ENCODE measurements at places on chromosomes 3 and 15.

DNA sequence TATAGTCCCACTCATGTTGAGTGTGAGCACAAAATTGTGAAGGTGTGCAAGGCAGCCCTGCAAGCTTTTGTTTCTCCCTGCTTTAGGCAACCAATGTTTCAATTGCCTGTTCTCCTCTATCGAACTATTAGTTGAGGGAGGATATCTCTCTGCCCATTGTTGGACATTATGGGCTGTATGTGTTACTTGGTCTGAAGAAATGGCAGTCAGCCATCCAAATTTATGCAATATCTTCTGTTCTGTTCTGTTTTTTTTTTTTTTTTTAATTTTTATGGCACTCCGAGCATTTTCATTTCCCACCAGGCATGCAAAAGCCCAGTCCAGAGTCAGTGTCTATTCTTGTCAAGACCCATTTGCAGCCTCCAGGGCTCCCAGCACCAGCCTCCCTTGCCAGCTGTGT lies 44.0 kb downstream of the ANAPC13 start:
- ATAC-seq = no peak

- ATAC-seq = no peak
These were observed 70.5 kb upstream of the PLXND1 start for GRCh38 chr3:129676985-129677384.

- no peak for ATAC-seq
These were observed 20.3 kb upstream of the TNIK start for GRCh38 chr3:171480526-171480925.

DNA sequence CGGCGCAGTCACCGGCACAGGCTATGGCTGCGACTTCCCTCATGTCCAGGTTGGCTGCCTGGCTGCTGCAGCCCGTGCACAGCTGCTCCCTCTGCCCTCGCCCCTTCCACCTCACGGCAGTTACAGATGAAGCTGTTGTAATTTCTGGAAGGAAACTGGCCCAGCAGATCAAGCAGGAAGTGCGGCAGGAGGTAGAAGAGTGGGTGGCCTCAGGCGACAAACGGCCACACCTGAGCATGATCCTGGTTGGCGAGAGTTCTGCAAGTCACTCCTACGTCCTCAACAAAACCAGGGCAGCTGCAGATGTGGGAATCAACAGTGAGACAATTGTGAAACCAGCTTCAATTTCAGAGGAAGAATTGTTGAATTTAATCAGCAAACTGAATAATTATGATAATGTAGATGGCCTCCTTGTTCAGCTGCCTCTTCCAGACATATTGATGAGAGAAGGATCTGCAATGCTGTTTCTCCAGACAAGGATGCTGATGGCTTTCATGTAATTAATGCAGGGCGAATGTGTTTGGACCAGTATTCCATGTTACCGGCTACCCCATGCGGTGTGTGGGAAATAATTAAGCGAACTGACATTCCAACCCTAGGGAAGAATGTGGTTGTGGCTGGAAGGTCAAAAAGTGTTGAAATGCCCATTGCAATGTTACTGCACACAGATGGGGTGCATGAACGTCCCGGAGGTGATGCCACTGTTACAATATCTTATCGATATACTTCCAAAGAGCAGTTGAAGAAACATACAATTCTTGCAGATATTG lies 13.2 kb upstream of the GNB4 start:
- peak; percentile 68 for ATAC-seq

- no peak for ATAC-seq
These were observed 44.4 kb upstream of the PSMD6 start for GRCh38 chr3:64067506-64068346.

- no peak for ATAC-seq
These were observed 16.4 kb upstream of the RTP2 start for GRCh38 chr3:187718802-187719201.

- no peak for ATAC-seq
These were observed 175.2 kb downstream of the ARPP21 start for GRCh38 chr3:35814531-35814930.

GRCh38 chr15:50164458-50164857 lies 17.5 kb upstream of the SLC27A2 start:
- ATAC-seq = no peak

DNA sequence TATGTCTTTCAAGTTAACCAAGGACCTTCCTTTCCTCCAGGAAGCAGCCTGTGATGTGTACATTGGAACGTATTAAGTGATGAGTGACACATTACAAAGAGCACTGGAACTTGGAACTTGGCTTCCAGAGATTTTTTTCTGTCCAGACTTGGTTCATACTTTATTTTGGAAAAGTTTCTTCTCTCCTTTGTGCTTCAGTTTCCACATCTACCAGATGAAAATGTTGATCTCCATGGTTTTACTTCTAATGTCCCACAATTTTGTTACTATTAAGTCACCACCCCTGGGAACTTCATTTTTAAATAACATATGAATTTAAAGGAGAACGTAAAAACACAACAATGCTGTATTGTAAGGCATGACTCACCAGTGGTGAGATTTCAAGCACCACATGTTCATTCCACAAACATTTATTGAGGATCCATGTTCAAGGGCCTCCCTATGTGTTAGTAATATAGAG lies 290.7 kb upstream of the LMCD1 start:
- ATAC-seq = no peak

DNA sequence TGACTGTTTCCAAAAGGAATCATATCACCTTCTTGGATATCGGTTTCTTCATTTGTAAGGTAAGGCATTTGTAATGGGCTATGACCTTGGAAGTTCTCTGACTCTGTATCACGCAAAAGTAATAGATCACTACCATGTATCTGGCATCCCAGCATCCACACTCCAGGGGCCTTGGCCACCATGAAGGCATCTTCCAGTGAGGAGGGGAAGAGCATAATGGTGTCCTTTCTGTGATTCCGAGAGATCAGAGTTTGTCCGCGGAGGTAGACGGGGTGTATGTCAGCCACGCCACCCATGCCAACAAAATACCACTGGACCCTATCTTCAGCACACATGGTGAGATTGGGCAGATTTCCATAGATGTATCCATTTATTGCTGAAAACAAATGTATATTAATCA lies 48.1 kb upstream of the CP start:
- ATAC-seq = no peak

GRCh38 chr3:55157731-55158130 lies 229.9 kb upstream of the LRTM1 start:
- no peak for ATAC-seq

DNA sequence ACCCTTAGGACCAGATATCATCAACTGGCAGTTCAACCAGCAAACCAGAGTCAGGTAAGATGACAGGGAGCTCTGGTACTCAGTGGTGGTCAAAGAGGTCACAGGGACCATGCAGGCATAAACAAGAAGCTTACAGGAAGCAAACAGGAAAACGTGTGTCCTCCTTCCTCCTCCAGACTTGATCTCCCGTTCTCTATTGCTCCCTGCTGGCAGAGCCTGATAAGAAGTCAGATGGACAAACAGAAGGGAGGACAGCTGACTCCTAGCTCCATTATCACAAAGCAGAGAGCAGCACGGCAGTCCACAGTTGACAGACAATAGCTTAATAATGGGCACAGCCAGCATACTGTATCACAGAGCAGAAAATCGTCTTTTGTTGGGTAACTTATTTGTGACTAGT lies 156.5 kb upstream of the SLC2A2 start:
- ATAC-seq = no peak

- ATAC-seq = no peak
These were observed 48.9 kb downstream of the NIPA2 start for GRCh38 chr15:22887157-22887951.

- ATAC-seq = no peak
These were observed 148.3 kb upstream of the TRIM42 start for GRCh38 chr3:140529558-140529957.

DNA sequence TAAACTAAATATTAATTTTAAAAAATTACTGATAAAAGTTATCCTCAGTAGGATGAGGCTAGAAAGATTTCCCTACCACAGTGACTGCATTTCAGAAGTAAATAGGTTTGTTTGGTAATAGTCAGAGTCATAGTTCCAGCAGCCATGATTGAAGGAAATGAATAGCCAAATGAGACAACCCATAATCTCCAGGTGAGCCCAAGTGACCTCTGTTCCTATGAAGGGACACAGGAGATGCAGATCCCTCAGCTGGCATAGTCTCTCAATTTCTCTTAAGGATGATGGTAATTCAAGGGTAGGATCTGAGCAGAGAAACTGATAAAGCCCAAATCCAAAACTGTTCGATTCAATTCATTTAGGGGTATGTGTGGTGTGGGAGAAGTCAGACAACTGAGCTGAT lies 461.8 kb downstream of the RAP2B start:
- ATAC-seq = no peak

DNA sequence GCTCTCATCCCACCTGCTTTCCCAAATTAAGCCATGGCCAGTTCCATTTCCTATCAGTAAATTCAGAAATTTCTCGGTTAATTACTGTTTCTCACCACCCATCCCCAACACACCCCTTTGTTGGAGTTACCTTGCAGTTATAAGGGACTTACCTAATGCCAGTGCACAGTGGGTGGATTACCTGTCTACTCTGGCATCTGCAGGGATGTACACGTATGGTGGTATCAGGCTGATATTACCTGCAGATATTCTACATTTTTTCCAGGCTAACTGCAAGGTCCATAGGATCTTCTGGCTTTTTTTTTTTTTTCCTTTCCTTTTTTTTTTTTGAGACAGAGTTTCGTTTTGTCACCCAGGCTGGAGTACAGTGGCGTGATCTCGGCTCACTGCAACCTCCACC lies 7.9 kb upstream of the MRAS start:
- no peak for ATAC-seq

GRCh38 chr15:89441295-89441812 lies 55.0 kb downstream of the RHCG start:
- peak; percentile 96 for ATAC-seq

DNA sequence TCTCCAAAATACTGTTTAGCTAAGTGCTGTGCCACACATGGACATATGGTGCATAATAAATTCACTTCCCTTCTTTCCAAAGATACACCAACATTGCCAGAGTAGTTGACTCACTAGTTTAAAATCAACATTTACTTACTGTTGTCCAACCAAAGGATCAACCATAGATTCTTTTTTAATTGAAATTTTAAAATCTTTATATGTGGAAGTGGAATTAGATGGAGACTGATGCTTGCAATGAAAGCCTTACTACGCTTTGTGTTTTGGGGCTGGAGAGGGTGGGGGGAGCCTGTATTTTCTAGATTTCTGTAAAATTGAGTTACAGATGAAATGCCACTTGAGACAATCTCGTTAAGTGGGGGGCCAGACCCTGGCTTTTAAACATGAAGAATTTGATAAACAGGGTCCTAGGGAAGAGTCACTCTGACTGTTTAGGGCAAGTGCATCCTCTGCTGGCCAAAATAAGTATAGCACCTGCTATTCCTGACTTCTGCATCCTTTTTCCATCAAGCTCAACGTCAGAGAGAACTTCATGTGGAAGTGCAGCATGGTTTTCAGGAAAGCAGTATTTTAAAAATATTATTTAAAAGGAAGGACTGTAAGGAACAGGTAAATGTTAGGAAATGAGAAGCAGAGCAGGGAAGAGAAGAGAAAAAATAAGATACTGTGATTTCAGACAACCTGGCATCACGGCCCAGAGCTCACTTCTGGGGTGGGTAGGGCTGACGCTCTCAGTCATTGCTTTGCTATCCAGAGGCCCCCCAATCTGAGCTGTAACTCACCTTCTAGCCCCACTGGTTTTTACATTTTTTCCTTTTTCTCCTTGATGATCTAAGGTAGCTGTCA lies 76.7 kb downstream of the BOC start:
- no peak for ATAC-seq

- peak; percentile 2 for ATAC-seq
These were observed 20.3 kb downstream of the CISH start for GRCh38 chr3:50591196-50591741.

DNA sequence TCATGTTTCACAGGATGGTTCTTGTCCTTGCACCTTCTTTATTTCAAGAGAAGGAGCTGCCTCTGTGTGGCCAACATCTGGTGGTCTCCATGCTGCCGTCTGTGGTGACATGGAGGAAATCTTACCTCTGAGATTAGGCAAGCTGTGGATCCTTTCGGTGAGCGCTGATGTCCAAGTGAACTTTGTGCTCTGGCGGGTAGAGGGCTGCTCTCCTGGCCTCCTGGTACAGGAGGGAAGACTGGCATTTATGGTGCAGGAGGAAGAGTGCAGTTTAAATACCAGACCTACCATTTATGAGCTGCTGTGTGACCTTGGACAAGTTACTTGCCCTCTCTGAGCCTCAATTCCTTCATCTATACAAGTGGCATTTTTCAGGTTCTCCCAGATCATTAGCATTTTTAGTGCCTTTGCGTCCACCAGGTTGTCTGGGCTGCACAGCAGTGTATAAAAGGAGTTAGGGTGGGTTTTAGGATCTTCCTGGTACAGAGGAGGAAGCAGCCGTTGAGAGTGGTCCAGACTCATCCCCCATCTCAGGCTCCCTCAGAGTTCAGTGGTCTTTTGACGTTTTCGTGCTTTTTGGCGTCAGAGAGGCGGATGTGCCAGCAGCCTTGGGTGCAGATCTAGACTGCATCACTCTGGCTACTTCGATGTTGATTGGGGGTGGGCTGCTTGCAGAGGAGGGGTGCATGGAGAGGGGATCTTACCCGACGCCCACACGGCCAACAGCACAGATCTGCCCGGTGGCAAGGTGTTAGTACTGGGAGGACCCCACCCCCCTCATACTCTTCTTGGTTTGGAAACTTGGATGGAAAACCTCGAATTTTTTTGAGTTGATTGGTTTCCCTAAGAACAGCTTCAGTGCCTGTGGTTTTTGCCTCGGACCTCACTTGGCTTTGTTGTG lies 162.2 kb downstream of the ITPR1 start:
- no peak for ATAC-seq

- ATAC-seq = no peak
These were observed 55.1 kb upstream of the ACAD9 start for GRCh38 chr3:128824132-128824850.

GRCh38 chr3:172089250-172089649 lies 49.9 kb downstream of the FNDC3B start:
- no peak for ATAC-seq

DNA sequence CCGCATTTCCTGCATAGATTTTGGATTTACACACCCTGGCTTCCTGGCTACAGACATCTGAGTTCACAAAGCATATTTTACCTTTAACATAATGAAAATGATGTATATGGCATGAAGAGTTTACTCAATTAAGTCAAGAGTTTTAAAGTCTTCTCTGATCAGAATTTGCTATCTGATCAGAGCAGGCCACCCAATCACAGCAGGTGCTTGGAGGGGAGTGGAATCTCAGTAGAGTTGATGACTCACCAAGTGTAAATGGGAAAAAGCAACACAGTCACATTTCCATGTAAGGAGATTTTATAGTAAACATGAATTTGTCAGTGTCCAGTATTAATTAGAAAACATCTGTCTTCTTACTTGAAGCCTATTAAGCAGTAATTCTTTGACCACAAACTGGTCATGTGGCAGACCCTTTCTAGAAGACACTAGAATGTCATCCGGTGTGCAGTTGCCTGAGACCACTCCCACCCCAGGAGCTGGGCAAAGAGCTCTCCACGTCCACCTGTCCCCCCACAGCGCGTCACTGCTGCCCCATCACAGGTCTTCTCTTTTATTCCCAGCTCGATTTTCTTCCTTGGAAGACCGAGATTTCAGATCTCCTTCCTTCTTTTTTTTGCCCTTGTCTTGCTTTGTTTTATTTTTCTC lies 10.8 kb downstream of the MESD start:
- no peak for ATAC-seq

Measured in stimulated activated memory B cell treated with anti-CD40 and anti-IgM and Interleukin-4, amounts not matched to agents 10 μg/mL and 1 μg/mL and 100 μg/mL, for 72 hours (primary cell).